ENCODE measurements at places on chromosomes 4 and X. TPM values are rescaled to one million over a fixed set of nuclear protein-coding genes. Genes with fewer than 3 reads are reported as not detected.
A peak's percentile ranks its signal among the peaks of the same experiment; 100 is the strongest.

The TEX13D gene
- 0.05 TPM for total RNA-seq

The HELT gene
- total RNA-seq: not detected

The MAGEA6 gene
- not detected for total RNA-seq

The HS3ST1 gene
- 0.51 TPM for total RNA-seq

The AKAP4 gene
- not detected for total RNA-seq

The IBSP gene
- not detected for total RNA-seq

The CHRDL1 gene
- total RNA-seq: not detected

- H3K4me3 ChIP-seq: no peak overlapping the region
- no peak overlapping the region for H3K27ac ChIP-seq
- no peaks in the 10 kb centered on the region for H3K36me3 ChIP-seq
- no peak for DNase-seq
- H3K27me3 ChIP-seq: no peaks in the 10 kb centered on the region
- no peaks in the 10 kb centered on the region for H3K4me1 ChIP-seq
Measured at GRCh38 chr4:133594390-133595207, 445.5 kb downstream of the PCDH10 start.

DNA sequence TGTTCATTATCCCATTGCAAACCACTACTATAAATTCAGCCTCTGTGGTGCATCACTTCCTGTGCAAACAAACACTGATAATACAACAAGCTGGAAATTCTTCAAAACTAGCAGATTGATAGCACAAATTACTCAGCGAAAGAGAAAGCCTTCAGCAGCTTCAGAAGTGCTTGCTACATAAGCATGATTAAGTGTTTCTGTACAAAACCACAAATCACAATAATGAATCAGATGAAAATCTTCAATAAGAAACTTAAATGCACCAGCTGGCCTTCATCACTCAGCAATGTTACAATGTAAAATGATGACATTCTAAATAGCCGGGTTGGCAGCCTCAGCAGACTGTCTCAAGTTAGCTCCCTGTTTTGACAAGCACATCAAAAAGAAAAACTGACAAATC, 262.2 kb downstream of the SPOCK3 start:
- H3K4me3 ChIP-seq: no peak overlapping the region
- H3K27me3 ChIP-seq: no peaks in the 10 kb centered on the region
- no peak overlapping the region for H3K27ac ChIP-seq
- no peaks in the 10 kb centered on the region for H3K4me1 ChIP-seq
- H3K36me3 ChIP-seq: no peaks in the 10 kb centered on the region
- DNase-seq: no peak

DNA sequence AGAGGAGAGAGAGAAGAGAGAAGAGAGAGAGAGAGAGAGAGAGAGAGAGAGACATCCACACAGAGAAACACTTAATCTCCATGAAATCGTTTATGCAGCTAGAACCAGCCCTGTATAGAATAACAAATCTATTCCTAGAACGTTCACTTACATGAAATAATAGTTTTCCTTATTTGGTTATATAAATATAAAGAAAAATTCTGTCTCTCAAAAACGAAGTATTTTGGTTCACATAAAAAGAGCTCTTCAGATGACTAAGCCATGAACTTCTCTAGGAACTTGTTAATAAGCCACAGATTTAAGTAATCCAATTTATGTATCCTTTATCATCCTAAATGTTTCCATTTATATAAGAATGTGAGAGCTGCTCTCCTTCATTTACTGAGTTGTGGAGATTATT, 1315.1 kb upstream of the PCDH7 start:
- H3K36me3 ChIP-seq: no peaks in the 10 kb centered on the region
- DNase-seq: no peak
- no peaks in the 10 kb centered on the region for H3K4me1 ChIP-seq
- no peak overlapping the region for H3K4me3 ChIP-seq
- no peaks in the 10 kb centered on the region for H3K27me3 ChIP-seq

- no peaks in the 10 kb centered on the region for H3K36me3 ChIP-seq
- no peak for DNase-seq
- no peak overlapping the region for H3K4me3 ChIP-seq
- no peaks in the 10 kb centered on the region for H3K4me1 ChIP-seq
- H3K27ac ChIP-seq: no peak overlapping the region
Measured at GRCh38 chrX:54695816-54696487, 102.1 kb downstream of the ITIH6 start.

DNA sequence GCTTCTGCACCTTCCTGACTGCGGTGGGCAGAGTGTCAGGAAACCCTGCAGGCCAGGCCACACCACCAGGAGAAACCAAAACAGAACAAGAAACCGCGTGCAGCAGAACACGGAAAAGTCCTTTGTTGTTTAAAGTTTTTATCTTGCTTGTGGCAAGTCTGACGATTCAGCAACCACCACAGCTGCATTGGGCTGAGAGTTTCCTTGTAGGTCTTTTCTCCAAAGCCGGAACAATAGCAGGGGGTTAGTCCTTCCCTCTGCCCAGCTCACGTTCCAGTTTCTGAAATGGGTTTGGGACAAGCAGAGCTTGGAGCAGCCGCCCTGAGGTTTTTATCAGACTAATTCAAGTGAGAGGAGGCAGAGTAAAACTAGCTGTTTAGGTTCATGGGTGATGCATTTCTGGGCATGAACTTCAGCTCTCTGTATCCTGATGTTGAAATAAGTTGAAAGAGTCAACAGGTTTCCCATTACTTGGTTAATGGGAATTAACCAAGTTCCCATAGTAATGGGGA, 216.9 kb downstream of the PTTG2 start:
- peaks cover 68% of the 10 kb centered on the region for H3K4me1 ChIP-seq
- peak; percentile 64 for DNase-seq
- H3K27ac ChIP-seq: peak overlapping the region; percentile 76
- peak overlapping the region; percentile 70 for H3K4me3 ChIP-seq

DNA sequence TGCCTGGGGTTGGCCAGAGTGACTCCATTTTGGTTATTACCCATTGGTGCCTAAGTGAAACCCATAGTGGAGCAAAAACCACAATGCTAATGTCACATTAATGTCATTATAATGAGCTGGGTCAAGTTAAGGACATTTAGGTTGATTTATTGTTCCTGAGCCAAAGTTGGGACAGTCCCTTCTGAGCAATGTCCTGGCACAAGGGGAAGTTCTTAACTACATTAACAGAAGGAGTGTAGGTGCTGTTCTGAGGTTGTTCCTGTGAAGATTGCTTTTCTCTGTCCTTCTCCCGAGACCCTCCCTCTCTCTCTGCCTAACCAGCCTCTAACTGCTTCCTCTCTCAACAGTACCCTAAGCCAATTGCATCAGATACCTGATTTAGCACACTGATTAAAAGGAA, 1956.8 kb upstream of the PCDH10 start:
- H3K27ac ChIP-seq: no peak overlapping the region
- no peaks in the 10 kb centered on the region for H3K36me3 ChIP-seq
- no peak for DNase-seq
- H3K27me3 ChIP-seq: no peaks in the 10 kb centered on the region
- no peaks in the 10 kb centered on the region for H3K4me1 ChIP-seq

GRCh38 chr4:87414816-87415215, 7.6 kb upstream of the NUDT9 start:
- H3K4me3 ChIP-seq: no peak overlapping the region
- no peak for DNase-seq
- H3K4me1 ChIP-seq: no peaks in the 10 kb centered on the region
- no peaks in the 10 kb centered on the region for H3K36me3 ChIP-seq
- no peak overlapping the region for H3K27ac ChIP-seq

DNA sequence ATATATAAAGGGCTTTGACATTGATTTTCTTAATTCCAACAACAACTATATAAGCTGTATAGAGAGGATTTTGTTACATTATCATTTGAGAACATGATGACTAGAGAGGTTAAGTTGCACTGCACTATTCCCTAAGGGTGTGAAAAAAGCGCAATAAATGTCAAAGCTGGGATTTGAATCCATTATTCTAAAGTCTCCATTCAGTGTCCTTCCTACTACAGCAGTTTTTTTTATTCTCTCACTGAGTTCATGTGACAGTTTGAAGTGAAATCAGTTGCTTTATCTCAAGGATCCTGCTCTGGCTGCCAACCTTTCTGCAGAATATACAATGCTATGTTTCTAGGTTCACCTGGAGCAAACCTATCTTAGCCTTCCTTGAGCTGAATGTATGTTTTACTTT, 177.5 kb downstream of the ANKRD50 start:
- DNase-seq: no peak
- H3K27me3 ChIP-seq: no peaks in the 10 kb centered on the region
- no peaks in the 10 kb centered on the region for H3K36me3 ChIP-seq

DNA sequence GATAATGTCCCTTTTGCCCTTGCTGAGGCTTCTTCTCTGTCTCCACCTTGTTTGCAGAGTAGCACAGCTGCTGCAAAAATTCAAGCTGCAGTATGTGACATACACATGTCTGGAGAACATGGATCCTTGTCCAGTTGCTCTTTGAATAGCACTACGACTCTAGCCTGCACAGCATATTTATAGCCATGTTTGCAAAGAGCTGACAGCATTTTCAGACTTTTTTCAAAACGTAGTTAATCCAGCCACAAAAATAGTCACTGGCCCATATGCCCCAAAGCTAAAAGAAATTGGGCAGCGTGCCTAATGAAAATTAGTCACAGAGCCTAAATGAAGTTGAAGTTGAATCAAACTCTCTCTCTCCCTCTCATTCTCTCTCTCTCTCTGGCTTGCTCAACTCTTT, 17.5 kb downstream of the SLC16A2 start:
- H3K27ac ChIP-seq: no peak overlapping the region
- H3K4me1 ChIP-seq: no peaks in the 10 kb centered on the region
- no peak overlapping the region for H3K4me3 ChIP-seq
- DNase-seq: no peak
- H3K36me3 ChIP-seq: no peaks in the 10 kb centered on the region

DNA sequence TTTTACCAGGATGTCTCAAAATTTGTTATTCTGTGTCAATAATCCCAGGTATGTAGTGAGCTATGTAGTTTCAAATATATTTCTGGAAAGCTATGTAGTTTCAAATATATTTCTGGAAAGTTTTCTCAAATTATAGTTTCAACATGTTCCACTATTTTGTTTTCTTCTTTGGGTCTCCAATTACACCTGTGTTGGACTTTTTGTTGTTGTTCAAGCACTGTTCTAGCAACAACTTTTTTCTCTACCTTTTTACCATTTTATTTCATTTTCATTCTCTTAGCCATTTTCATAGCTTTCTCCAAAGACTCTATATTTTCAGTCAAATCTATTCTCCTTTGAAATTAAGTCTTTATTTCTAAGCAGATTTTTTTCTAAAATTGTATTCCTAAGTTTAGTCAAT, 88.4 kb downstream of the LCORL start:
- no peak overlapping the region for H3K27ac ChIP-seq
- peaks cover 1% of the 10 kb centered on the region for H3K36me3 ChIP-seq
- H3K4me3 ChIP-seq: no peak overlapping the region
- H3K4me1 ChIP-seq: no peaks in the 10 kb centered on the region
- DNase-seq: no peak
- no peaks in the 10 kb centered on the region for H3K27me3 ChIP-seq

- H3K27ac ChIP-seq: no peak overlapping the region
- peaks cover 5% of the 10 kb centered on the region for H3K27me3 ChIP-seq
- DNase-seq: no peak
- H3K4me1 ChIP-seq: no peaks in the 10 kb centered on the region
Measured at GRCh38 chrX:133698298-133698697, 283.0 kb upstream of the GPC4 start.

DNA sequence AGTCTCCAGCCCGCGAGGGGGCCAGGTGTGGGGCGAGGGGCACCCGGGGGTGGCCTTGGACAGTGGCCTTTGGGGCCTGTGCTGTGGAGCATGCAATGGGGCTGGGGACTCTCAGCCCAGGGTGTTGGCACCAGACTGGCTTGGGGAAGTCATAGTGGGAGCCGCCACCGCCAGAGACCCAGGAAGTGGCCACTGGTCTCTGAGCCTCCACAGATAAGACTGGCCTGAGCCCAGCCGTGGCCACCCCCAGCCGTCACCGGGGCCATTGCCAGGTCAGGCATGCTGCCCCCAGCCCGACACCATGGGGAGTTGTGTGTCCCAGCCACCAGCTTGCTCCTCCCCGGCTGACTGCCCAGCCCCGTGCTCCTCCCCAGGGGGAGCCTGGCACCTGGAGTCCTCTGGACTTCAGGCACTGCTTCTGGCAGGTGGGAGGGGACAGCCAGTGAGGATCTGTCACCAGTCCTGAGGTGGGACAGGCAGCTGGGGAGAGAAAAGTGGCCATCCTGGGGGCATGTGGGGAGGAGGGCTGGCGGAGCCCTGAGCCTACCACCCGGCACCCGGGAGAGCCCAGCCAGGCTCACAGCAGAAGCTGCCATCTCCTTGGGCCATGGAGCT, 32.5 kb downstream of the TACC3 start:
- H3K27ac ChIP-seq: no peak overlapping the region
- H3K27me3 ChIP-seq: no peaks in the 10 kb centered on the region
- H3K36me3 ChIP-seq: no peaks in the 10 kb centered on the region
- no peak overlapping the region for H3K4me3 ChIP-seq

GRCh38 chr4:177441061-177441802, 1.0 kb downstream of the AGA start:
- peak; percentile 3 for DNase-seq
- H3K27me3 ChIP-seq: no peaks in the 10 kb centered on the region
- peak overlapping the region; percentile 90 for H3K4me3 ChIP-seq
- peaks cover 22% of the 10 kb centered on the region for H3K36me3 ChIP-seq
- peak overlapping the region; percentile 95 for H3K27ac ChIP-seq

DNA sequence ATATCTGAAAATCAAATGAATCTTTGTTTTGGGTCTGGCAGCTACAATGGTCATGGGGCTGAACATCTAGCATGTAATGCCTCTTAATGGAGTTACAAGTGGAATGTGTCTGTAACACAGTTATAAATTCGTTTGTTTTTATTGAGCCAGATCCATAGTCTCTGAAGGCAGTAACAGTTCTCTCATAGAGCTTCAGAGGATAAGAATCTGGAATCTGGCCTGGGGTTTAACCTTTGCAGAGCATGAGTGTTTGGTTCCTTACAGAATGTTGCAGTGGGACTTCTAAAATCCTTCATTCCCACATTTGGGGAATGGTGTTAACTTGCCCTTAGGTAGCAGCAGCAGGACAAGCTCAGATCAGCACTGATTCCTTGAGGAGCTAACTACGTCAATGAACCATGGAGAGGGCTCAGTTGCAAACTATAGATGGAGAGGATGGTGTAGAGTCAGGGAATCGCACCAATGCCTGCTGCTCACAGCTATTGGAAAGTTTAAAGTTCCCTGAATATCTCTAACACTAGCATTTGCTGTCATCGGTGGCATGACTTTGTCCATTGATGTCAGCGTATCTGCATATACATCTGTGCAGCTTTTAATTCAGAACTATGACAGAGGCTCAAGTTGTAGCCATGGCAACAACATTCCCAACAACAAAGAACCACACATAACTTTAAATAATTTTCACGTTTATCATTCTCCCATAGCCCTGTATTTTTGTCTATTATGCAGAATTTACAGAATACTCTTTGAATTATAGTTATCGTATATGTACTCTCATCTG, 72.2 kb downstream of the RASGEF1B start:
- H3K27me3 ChIP-seq: peaks cover 7% of the 10 kb centered on the region
- H3K4me1 ChIP-seq: no peaks in the 10 kb centered on the region
- H3K36me3 ChIP-seq: no peaks in the 10 kb centered on the region
- DNase-seq: no peak
- no peak overlapping the region for H3K27ac ChIP-seq
- no peak overlapping the region for H3K4me3 ChIP-seq
